CD14-positive monocyte (primary cell): ENCODE measurements at places on chromosomes 6 and 20.

DNA sequence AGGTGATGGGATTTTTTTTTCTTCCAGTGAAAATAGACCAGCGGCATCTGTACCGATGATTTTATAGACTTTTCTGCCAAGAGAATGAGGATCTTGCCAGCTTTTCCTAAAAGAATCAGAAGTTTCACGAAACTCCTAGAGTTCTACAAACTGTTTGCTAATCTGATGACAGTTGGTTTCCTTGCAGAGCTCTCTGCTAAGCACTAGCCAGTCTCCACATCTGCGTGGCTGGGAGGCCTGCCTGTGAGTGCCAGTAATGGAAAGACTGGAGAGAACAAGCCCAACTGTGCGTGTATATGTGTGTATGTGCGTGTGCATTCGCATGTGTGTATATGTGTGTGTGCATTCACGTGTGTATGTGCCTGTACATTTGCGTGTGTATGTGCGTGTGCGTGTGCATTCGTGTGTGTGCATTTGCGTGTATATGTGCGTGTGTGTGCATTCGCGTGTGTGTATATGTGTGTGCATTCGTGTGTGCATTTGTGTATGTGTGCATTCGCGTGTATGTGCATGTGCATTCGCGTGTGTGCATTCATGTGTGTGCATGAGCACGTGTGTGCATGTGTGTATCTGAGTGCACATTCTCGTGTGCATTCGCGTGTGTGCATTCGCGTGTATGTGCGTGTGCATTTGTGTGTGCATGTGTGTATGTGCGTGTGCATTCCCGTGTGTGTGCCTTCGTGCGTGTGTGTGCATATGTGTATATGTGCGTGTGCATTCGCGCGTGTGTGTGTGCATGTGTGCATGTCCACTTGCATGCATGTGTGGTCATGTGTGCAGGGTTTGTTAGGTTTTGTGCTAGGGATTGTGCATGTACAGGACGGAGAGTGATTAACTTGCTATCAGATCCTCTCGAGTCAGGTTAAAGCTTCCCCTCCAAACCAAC is 379.4 kb downstream of the TAF4 start:
- DNase-seq: no peak

- DNase-seq: no peak
These were observed 256.5 kb downstream of the SLC35F1 start for GRCh38 chr6:118163542-118163941.

DNA sequence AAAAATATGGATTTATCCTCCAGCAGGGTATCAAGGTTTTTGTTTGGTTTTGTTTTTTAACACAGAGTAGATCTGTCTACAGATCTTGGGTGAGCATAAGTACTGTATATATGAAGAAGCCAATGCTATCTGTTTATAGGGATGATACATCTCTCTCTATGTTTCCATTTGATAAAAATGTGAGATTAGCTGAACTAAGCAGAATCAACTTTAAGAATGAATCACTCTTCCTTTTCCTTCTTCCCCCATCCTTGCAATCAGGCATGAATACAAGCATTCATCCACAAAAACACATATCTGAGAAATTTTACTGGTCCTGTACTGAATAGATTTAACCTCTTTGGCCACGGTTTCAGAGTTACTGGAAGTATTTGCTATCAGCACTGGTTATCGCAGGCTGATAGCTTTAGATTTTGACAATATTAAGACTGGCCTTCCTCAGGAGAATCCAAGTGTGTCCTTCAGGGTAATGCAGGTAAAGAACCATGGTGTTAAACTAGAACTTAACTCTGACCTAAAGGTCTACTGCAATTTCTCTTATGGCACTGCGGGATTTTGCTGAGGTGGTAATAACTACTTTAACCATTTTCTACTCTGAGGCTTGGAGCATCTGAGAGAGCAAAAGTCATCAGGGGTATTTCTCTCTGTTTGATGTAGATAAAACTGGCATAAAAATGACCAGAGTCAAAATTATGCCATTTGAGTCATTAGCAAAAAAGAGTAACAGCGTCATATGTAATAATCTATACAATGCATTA is 1.5 kb downstream of the SNAP25 start:
- DNase-seq: no peak

- no peak for DNase-seq
These were observed 1128.4 kb upstream of the MAP3K7 start for GRCh38 chr6:91715171-91715805.

- DNase-seq: no peak
These were observed 13.3 kb downstream of the EZR start for GRCh38 chr6:158805698-158806377.

DNA sequence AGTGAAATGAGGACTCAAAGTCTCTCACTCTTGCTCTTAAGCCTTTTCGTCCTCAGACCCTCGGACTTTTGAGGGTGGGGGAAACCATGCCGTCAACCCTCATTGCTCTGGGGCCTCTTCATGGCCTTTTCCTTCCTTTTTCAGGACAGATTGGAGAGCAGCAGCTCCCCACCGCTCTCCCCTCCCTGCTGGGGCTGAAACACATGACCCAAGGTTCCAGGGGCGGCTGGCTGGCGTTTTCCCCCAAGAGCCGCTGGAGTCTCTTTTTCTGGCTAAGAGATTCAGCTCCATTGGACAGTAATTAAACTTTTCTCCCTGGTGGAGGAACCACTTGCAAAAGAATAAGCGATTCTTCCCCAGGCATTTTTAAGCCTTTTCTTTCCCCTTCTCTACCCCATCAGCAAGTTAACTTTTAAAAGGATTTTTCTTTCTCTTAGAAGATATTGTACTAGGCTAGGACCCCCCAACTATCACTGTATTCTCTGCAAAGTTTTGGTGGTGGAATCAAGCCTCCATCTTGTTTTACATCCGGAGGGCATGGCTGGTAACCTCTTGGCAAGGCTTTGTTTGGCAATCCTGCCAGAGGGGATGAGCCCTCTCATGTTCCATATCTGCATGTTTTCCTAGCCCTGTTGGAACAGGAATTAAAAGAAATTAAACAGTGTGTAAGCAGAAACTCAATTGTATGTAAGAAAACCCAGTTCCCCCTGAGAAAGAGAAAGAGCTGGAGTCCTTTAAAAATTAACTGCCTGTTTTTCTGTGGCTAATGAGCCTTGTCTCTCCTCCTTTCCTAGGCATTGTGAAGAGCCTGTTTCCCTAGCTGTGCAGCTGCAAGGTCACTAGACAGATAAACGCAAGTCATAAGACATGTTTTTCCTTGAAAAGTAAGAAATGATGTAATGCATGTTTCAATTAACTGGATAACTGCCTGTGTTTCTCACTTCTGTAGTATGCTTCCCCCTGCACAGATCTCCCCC is 100.8 kb upstream of the GPR6 start:
- DNase-seq: no peak

GRCh38 chr6:170100046-170100445 is 190.8 kb downstream of the DLL1 start:
- no peak for DNase-seq

DNA sequence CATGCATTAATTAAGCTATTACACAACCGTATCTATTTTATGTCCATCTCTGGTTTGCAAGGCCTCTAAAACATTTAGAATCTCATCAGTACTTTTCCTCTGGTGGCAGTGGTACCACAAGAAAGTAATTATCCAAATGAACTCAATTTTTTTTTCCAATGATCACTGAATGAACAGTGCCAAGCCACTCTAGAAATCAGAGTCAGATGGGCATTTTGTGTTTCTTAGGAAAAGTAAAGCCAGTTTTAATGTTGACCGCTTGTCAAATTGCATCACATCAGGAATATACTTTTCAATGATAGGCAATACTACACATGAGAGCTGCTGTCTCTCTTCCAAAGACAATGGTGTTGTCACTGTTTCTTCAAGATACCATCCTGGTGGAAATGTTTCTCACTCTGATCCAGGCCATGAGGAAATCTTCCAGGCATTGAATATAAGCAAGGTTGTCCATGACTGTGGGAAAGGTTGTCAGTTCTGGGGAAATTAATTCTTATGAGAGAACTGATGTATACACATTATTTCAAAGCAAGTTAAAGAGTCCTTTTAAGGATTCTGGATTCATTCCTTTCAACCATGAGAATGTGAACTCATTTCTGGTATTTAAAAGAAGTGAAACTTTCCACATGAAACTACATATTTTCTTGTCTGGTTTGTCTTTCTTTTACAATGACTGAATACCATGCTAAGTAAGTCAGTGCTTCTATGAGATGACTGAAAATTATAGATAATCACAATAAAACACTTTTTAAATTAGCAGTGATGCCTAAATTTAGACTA is 108.8 kb upstream of the TCF21 start:
- DNase-seq: no peak

DNA sequence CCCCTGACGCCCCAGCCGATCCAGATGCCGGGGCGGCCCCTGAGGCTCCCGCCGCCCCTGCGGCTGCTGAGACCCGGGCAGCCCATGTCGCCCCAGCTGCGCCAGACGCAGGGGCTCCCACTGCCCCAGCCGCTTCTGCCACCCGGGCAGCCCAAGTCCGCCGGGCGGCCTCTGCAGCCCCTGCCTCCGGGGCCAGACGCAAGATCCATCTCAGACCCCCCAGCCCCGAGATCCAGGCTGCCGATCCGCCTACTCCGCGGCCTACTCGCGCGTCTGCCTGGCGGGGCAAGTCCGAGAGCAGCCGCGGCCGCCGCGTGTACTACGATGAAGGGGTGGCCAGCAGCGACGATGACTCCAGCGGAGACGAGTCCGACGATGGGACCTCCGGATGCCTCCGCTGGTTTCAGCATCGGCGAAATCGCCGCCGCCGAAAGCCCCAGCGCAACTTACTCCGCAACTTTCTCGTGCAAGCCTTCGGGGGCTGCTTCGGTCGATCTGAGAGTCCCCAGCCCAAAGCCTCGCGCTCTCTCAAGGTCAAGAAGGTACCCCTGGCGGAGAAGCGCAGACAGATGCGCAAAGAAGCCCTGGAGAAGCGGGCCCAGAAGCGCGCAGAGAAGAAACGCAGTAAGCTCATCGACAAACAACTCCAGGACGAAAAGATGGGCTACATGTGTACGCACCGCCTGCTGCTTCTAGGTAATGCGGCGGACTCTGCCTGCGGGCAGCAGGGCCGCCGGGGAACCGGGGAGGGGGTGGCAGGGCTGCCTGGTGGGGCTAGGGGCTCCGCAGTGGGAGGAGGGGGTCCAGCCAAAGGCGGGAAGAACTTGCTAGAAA is 2.3 kb downstream of the GNAS start:
- no peak for DNase-seq

GRCh38 chr6:12103158-12103557 is 91.0 kb downstream of the HIVEP1 start:
- DNase-seq: no peak

DNA sequence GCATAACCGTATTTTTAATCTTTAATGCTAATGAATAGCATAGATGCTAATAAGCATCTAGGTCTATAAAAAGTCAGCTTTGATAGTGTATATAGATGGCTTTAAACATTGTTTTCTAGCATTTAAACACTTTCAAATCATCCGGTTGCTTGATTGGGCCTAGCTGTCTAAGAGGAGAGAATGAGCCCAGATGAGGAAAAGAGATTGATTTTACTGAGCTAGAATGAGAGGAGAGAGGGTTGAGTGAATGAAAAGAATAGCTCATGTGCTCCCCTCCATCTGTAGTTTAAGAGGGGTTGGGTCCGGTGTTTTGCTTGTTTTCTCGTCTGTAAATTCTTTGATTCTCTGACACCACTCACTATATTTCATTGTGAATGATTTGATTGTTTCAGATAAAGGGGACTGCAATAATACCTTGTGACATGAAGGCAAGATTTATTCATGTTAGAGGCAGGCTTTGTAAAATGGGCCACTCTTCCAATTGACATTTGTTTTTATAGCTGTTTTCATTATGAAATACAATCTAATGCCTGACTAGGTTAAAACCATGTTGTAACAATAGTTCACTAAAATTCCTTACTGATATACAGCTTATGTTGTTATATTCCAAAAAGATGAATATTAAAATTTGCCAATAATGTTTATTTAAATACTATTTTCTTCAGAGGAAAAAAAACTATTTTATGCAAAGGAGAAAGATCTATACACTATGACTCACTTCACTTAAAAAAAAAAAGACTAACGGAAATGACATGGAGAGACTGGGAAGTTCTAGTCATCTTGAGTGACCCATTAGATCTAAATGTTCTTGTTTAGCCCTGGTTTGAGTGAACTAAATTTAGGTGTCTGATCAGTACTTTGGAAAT is 3.2 kb downstream of the PTPN1 start:
- peak; percentile 56 for DNase-seq

DNA sequence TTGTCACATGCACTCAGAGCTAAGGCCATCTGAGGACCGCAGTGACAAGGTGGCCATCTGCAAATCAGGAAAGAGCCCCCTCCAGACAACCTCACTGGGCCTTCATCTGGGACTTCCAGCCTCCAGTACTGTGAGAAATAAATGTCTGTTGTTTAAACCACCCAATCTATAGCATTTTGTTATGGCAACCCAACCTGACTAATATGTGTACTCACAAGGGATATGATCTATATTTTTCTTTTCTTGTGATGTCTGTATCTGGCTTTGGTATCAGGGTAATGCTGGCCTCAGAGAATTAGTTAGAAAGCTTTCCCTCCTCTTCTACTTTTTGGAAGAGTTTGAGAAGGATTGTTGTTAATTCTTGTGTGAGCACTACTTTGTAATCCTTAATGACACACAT is 37.5 kb upstream of the ENTPD6 start:
- DNase-seq: no peak

GRCh38 chr6:108781419-108782100 is 66.7 kb upstream of the ARMC2 start:
- DNase-seq: no peak

GRCh38 chr6:81683912-81684311 is 68.6 kb downstream of the TENT5A start:
- DNase-seq: no peak

GRCh38 chr6:32627831-32628230 is 9.4 kb upstream of the HLA-DQA1 start:
- peak; percentile 77 for DNase-seq

- no peak for DNase-seq
These were observed 30.2 kb downstream of the SLC2A10 start for GRCh38 chr20:46739431-46740213.

- peak; percentile 18 for DNase-seq
These were observed 402 bp downstream of the OSBPL2 start for GRCh38 chr20:62238569-62239277.

DNA sequence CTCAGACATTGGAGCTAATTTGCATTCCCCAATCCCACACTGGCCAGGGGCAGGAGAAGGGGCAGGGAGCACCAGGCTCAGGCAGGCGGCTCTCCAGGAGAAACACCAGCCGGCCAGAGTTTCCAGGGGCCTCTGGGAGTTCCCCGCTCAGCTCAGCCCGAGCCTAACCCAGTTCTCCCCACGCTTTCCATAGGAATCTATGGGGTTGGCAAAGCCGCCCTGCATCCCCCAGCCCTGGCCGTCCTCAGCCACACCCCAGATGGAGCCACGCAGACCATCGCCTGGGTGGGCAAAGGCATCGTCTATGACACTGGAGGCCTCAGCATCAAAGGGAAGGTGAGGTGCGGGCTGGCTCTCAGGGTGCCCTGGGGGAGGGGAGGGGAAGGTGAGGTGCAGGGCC is 8.2 kb downstream of the NPEPL1 start:
- no peak for DNase-seq

- no peak for DNase-seq
These were observed 93.2 kb downstream of the NKAIN2 start for GRCh38 chr6:123896869-123897268.
